ENCODE measurements at places on chromosomes 5 and 9.

DNA sequence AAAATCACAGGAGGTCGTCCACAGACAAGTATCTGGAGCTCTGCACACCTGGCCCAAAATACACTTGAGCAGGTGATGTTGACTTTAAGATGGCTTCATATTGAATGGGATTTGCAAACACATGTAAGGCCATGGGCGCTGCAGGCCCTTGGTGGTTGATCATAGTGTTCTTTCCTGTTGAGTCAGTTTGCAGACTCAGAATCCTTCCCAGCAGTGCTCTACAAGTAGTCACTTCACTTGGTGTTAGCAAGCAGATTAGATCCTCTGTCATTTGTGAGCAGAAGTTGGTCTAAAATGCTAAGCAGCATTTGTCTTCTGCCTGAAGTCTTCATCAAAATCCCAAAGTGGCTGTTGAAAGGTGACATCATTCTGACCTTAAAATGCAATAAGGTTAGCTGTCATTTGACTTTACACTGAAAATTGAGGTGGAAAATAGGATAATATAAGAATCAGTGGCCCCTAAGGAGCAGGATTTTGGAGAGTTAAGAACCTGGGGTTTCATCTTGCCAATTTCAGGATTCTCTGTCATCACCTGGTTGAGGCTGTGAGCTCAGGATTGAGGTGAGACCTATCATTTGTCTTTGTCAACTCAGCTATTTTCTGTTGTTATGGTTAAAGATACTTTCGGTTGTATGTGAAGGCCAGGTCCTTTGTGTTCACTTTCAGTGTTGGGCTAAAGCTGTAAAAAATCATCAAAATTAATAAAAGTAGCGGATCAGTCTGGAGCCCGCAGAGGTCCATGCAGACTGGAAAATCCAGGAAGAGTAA lies 114.5 kb downstream of the LRRC70 start:
- DNase-seq = no peak

GRCh38 chr9:116686693-116687073 lies 422 bp upstream of the TRIM32 start:
- DNase-seq = no peak

- no peak for DNase-seq
These were observed 50.4 kb upstream of the PRR16 start for GRCh38 chr5:120413686-120414085.

GRCh38 chr9:86082870-86083269 lies 16.5 kb downstream of the GOLM1 start:
- DNase-seq = no peak

GRCh38 chr5:65611524-65611923 lies 12.6 kb downstream of the TRIM23 start:
- DNase-seq = no peak

DNA sequence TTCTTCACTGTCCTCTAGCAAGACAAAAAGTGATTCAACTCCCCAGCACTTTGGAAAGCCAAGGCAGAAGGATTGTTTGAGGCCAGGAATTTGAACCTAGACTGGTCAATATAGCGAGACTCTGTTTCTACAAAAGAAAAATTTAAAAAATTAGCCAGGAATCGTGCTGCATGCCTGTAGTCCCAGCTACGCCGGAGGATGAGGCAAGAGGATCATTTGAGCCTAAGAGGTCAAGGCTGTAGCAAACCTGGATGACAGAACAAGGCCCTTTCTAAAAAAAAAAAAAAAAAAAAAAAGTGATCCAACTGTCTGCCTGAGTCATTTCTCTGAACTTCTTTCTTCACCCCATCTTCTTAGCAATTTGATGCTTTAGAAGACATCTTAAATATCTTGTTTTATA lies 12.4 kb downstream of the ITGA2 start:
- DNase-seq = no peak

GRCh38 chr5:147804334-147804733 lies 21.8 kb upstream of the JAKMIP2 start:
- no peak for DNase-seq

DNA sequence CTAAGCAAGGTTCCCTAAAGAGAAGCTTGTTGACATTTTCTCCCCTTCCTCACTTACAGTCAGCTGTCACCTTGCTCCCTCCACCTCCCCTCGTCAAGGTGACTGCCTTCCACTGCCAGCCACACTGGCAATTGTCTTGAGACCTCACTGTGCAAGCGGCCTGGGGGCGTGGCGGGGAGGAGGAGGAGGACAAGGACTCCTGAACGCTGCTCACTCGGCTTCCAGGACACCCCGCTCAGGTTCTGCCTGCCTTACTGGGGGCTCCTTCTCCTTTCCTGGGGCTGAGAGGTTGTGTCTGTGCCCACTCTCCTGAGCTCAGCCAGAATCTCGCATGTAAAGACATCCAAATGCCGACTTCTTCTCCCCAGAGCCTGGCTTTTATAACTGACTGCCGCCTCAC lies 60.3 kb upstream of the LRRTM2 start:
- DNase-seq = no peak

DNA sequence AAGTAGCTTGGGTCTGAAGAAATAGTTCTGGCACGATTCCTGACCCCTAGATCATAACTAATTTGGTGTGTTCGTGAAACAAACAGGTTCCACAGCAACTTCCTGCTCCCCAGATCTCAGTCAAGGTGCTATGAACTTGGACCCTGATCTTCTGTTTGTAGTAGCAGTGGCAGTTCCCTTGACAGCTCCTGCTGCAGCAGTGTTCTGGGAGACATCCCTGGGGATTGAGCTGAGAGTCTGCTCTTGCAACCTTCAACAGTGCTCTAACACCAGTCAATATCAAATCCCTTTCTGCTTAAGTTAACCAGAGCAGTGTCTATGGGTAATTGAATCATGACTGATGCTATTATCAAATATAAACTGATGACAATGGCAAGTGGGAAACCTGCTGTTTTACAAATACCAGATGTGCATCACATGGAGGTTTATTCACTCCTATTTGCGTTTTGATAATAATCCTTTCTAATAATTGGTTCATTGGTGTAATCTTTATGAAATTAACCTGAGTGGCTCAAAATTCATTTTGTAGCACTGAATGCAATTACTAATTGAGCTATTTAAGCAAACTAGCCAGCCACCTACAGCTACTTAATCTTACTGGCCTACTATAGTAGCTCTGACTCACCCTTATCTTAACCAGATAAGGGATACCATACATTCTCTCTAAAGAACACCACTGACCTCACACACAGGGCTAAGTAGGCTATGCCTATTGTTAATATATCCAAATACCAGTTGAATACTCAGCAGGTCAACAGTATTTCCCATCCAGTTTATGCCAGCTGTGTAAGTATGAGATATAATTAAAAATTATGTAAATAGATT lies 21.9 kb downstream of the KDM4C start:
- no peak for DNase-seq

- no peak for DNase-seq
These were observed 22.4 kb upstream of the ANGPTL2 start for GRCh38 chr9:127144670-127145445.

GRCh38 chr5:122586351-122586750 lies 188.5 kb upstream of the SNX2 start:
- DNase-seq = no peak

DNA sequence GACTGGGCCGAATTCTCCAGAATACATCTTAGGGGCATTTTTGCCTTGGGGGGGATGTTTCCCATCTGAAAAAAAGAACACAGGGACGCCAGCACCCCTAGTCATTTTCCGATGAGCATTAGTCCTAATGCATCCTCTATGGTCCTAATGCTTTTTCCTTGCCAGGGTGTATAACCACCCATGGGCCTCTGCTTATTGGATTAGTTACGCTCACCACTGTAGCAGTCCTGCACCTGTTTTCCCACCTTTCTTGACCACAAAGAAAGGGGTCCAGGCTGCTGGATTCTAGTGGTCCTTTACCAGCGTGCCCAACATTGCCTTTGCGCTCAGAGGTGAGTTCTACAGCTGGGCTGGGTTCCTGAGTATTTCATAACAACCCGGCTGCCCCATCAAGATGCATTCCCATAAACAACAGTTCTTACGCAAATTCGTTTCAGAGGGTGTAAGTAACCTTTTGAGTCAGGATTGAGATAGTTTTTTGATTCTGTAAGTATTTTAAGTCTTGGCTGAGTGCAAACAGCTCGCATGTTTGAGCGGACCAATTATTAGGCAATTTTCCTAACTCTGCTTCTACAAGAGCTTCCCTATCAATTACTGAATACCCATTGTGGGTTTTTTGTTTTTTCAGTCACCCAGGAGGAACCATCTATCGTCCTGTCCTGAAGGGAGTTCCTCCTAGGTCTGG lies 135.1 kb downstream of the DROSHA start:
- no peak for DNase-seq

- DNase-seq = no peak
These were observed 124.9 kb downstream of the MRPS30 start for GRCh38 chr5:44933686-44934085.

DNA sequence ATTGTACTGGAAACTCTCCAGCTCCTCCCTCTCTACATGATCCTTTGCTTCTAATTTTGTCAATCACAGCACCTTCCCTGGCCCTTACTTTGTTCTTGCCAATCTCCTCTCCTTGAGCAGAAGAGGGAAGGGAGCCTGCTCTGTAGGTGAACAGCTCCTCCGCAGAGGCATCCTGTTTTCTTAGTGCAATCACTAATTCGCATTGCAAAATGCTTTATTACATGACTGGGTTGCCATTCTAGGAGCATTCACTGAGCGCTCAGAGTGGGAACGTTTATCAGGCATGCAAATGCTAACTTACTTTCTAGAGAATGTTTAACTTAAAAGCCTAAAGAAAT lies 416 bp upstream of the SNX18 start:
- DNase-seq = no peak

GRCh38 chr5:79535477-79536192 lies 21.7 kb upstream of the HOMER1 start:
- no peak for DNase-seq

GRCh38 chr9:34178436-34179212 lies at the start of gene UBAP1:
TSS of gene UBAP1 (plus strand) at chr9:34179043. CDS start at chr9:34220915, 41,872 bp downstream.
- peak; percentile 80 for DNase-seq

- DNase-seq = no peak
These were observed 226.1 kb downstream of the SLIT3 start for GRCh38 chr5:169074839-169075238.

DNA sequence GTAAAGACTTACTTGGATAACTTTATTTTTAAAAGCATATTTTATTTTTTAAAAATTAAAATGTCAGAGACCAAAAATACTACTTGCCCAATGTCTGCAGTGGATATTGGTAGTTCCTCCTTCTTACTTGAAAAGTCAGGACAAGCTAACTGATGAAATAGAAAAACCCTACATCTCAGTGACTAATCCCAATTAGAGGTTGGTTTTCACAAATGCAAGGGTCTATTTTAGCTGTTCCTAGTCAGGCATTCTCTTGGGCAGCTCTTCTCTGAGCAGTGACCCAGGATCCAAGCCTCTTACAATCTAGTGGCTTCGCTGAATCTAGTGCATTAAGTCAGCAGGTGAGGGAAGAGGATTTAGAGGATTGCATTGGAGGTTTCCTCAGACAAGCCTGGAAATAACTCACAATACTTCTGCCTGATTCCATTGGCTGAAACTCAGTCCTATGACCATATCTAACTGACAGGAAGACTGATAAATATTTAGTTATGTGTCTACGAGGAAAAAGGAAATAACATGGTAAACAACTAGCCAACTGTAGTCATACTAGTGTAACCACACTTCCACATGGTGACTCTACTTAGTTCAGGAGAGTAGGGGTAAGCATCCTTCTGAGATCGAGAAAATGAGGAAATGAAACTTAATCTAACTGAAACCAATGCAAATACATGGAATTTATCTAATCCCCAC lies 34.2 kb upstream of the MIER3 start:
- DNase-seq = no peak

DNA sequence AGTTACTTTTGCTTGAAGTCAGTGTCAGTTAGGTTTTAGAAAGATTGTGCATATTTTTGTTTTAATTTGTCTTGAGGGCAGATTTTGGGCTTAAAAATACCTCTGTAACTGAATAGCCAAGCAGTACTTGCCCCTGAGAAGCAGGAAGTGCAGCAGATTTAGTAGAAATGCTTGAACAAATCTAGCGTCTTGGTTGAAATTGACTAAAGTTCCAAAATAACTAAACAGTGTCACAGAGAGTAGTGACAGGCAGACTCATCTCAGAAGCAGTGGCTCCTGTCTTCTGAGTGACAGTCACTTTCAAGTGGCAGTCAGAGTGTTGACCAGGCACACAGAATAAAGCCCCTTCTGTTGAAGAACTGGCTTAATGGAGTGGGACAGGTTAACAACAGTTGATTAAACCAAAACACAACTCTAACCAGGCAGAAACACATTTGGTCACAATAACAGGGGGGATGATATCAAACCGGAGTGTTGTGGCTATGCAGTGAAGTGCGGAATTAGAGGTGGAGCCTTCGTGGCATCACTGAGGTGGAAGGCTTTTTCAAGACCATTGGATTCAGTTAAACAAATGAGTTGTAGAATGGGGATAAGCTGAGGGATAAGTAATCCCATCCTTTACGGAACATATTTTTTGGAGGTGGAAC lies 29.1 kb downstream of the TRIO start:
- no peak for DNase-seq

DNA sequence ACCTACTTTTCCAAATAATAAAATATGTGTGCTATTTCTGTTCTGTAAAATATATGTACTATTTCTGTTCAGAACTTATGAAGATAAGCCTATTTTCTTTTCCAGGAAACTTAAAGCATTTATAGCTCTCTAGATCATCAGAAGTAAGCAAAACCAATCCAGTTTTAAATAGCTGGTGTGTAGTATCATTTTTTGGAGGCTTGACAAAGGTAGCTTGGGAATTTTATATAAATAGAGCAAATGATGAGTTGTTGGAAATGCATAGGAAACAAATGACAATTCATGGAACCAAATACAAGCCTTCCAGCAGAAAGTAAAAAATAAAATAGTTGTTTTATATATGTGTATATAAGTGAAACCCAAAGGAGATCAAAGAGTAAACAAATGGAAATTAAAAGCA lies 1038.1 kb upstream of the ARRDC3 start:
- no peak for DNase-seq

GRCh38 chr9:19408316-19408692 lies 505 bp upstream of the ACER2 start:
- no peak for DNase-seq

DNA sequence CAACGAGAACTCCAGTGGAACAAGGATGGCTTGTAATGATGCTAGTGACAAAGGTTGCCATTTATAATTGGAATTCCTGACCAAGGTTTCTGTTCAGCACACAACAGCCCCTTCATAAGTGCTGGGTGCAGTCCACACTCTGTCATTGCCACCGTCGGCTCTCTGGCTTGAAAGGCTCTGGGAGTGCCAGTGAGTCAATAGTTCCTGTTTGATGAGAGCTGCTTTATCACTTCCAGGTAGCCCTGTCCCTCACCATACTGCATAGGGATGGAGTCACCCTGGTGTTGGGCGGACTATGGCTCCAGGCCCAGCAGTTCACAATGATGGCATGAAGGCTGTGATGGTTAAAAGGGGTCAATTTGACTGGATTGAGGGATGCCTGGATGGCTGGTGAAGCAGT lies 34.6 kb upstream of the SEMA4D start:
- no peak for DNase-seq

DNA sequence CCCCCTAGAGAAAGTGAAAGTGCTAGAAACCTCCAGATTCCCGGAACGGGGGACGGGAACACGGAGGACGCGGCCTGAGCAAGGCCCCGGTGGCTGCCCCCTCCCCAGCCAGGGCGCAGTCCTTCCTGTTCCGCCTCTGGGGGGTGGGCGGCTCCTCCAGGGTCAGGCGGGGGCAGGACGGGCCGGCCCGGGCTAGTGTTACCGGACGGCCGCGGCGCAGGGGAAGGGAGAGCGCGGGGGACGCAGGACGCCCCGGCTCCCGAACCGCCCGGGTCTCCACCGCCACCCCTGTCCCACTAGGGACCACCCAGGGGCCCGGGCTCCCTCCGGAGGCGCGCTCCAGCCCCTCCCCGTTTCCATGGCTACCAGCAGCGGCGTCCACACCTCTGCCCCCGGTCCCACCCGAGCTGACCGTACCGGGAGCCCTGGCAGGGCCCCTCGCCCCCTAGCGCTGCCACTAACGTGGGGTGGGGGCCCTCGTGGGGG lies 579 bp downstream of the SLC12A7 start:
- DNase-seq = no peak

Data from NCI-H2171 (cell line).